Esophagus squamous epithelium (tissue), 5 donors: ENCODE measurements at places on chromosomes 12 and 14.

DNA sequence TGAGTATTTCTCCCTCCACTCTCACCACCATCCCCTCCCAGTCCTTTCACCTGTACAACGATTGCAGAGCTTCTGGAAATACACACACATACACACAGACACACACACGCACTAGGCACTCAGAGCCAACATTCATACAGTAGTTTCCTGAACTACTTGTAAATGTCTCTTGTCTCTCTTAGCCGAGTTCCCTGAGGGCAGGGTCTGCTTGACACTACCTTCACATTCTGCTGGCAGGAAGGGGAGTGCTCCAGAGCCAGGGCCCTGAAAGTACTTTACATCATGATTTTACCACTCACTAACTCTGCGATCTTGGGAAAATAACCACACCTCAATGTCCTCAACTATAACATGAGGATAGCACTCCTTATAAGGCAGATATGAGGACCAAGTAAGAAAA lies 82.7 kb downstream of the GAS2L3 start:
- no peak for DNase-seq

DNA sequence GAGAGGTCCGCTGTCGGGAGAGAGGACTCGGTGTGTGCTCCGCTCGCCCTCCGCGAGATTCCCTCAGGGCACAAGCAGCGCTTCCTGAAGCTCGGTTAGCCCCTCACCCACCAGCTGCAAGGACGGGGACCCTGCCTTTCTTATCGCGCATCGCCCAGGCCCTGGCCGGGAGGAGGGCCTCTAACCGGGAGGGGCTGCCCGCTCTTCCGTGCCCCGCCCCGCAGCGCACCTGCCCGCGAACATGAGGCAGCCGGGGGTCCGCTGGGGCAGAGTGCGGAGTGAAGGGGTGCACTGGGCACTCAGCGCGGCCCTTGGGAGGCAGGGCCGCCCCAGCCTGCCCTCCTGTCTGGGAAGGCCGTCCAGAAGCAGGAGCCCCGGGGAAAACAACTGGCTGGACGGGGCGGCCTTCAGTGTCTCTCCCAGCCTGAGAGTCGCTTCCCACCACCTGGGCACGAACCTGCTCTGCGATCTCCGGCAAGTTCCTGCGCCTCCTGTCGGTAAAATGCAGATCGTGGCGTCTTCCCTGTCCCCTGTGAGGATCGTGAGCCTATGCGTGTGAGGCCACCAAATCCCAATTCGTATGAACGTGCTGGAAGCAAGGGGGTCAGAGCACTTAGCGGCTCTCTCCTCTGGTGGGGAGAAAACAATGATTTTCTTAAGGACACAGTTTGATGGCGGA lies 28.0 kb upstream of the ADIPOR2 start:
- no peak for DNase-seq

- no peak for DNase-seq
Measured at GRCh38 chr12:16407346-16407745, 59.9 kb downstream of the MGST1 start.

DNA sequence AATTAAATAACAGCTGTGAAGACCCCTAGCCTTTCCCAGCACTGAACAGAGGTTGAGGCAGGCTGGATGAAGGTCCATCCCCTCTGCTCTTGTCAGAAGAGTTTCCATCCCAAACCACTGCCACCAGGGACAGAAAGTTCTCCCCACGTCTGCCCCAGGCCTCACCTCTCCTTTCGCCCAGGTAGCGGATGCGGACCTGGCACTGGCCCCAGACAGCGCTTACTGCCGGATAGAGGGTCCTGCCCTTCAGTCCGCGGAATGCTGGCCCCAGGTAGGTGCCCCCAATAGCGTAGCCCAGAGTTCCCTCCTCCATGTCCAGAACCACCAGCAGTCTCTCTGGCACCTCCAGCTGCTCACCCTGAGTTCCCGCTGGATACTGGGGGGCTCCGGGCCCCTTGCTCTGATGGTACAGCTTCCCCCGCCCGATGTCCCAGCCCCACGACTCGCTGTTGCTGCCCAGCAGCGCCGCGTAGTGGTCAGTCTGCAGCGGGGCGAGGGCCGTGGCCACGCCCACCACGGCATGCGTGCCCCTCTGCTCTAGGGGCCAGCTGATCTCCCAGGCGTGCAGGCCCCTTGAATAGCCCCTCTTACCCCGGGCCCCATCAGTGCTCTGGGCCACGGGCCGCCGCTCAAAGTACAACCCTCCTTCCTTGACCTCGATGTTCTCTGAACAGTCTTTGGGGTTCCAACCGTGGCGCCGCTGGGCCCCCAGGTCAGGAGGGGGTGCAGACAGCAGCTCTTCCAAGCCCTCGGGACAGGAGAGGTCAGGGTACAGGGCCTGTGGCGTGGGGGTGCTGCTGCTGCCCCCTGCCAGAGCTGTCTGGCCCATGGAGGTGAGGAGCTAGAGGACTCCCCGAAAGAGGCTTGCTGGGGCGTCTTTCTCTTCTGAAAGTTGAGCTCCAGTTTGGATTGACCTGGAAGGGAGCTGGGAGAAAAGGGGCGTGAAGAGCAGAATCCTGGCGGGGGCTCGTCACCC lies 742 bp downstream of the SPSB2 start:
- DNase-seq, result no peak

GRCh38 chr12:67704071-67704470 lies 55.5 kb downstream of the DYRK2 start:
- no peak for DNase-seq

GRCh38 chr12:27077586-27077985 lies 4.8 kb downstream of the C12orf71 start:
- DNase-seq, result no peak
